ENCODE measurements at places on chromosomes 1 and 21.
A peak's percentile ranks its signal among the peaks of the same experiment; 100 is the strongest.

DNA sequence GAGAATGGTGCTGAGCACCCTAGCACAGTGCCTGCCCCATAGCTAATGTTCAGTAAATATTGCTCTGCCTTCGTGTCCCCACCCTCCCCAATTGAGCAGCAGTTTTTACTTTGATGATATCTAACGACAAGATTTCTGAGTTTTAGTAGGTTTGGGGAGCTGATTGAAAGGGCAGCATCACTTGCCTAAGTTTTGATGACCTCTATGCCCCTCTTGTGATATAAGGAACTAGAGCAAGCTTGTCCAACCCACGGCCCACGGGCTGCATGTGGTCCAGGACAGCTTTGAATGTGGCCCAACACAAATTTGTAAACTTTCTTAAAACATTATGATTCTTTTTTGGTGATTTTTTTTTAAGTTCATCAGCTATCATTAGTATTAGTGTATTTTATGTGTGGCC is 1.6 kb downstream of the CNIH4 start:
- no peak for DNase-seq

DNA sequence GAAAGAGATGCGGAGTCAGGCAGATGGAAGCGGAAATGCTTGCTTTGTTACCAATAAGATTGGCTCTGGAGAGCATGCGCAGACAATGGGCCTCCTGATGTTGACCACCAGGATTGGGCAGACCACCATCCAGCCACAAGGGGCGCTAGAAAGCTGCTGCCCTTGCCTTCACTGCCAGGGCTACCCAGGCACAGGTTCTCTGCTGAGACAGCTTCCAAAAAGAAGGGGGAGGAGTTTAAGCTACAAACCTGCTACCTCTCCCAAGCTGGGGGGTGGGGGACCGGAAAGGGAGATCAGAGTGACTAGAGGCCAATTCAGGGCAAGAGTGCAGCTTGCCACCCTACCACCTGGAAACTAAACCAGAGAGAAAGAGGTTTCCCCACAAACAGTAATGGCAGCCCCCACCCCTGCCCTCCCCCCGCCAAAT is 369.7 kb downstream of the RRAGC start:
- peak; percentile 14 for DNase-seq

DNA sequence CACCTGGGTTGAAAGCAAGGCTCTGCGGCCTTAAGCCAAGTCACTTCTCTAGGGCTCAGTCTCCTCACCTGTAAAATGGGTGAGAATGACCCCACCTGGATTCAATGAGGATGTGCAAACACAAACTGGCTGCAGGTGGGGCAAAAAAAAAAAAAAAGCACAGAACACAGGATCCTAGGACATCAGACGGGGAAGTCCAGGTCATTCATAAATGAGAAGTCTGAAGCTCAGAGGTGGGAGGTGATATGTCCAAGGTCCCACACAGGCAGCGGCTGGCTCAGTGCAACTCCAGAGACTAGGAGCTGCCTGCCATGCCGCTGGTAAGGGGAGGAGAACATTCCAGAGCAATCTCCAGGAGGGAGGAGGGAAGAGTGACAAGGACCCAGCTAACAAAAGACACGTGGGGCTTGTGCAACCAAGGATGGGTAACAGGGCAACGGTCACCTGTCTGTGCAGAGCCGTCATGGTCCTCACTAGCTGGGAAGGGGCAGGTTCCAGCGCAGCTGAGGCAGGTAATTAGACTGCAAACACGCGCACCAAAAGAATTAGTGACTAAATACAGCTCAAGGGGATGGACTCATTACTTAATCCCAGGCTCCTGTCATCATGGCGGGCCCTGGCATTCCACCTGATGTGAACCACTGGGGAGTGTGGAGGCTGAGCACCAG is 19.5 kb downstream of the IFFO2 start:
- no peak for DNase-seq

- no peak for DNase-seq
Measured at GRCh38 chr1:7810395-7810794, 26.3 kb downstream of the PER3 start.

Measured in activated gamma-delta T cell treated with anti-CD3 and anti-CD28 coated beads, Interleukin-2, amount 50 U/mL, for 16 hours (primary cell).